RWPE1 (cell line): ENCODE measurements at places on chromosomes 1 and 21.

GRCh38 chr21:37627074-37627473, 260.5 kb downstream of the DYRK1A start:
- DNase-seq: no peak

- no peak for DNase-seq
Measured at GRCh38 chr1:10078494-10078893, 45.7 kb downstream of the UBE4B start.

GRCh38 chr1:113946112-113946511, 17.0 kb downstream of the HIPK1 start:
- DNase-seq: no peak

DNA sequence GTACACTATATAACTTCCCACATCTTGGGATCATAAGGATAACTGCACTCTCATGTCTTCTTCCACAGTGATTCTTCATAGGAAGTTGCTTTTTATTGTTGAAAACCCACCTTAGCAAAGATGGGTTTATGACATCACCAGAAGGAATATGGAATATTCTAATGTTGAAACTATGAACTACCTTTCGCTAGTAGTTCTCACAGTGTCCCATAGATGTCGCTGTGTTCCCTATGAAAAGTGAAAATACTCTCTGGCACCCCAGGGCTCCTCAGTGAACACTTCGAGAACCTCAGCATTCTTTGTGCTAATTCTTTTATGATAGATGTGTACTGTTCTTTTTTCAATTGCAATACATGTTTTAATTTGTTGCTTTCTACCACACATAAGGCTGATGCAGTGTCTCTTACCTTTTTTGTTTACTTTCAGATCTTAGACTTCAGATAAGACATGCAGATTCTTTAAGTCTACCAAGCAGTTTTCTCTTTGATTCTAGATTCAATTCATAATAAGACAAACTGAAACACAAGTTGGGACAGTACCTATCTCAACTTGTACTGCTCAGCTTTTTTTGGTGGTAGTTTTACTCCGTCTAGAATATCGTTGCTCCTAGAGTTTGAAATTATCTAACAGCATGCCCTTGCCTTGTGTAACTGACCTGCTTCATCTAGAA, 90.8 kb downstream of the GTF2B start:
- DNase-seq: no peak

DNA sequence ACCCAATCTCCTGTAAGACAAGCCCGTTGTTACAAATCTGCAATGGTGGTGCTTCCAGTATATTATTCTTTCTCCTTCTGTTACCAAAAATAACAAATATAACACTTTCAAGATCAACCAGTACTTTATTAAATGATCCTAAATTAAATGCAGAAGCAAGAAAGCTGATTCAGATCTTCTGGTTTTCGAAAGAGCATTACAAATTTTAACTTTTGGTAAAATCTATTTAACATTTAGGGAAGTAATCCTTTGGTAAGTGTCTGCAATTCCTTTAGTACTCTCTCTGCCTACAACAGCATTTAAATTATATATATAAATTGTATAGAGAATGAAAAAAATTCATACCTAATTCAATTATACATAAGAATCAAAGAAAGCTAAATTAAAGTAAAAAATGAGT, 198.6 kb upstream of the HMCN1 start:
- DNase-seq: no peak

DNA sequence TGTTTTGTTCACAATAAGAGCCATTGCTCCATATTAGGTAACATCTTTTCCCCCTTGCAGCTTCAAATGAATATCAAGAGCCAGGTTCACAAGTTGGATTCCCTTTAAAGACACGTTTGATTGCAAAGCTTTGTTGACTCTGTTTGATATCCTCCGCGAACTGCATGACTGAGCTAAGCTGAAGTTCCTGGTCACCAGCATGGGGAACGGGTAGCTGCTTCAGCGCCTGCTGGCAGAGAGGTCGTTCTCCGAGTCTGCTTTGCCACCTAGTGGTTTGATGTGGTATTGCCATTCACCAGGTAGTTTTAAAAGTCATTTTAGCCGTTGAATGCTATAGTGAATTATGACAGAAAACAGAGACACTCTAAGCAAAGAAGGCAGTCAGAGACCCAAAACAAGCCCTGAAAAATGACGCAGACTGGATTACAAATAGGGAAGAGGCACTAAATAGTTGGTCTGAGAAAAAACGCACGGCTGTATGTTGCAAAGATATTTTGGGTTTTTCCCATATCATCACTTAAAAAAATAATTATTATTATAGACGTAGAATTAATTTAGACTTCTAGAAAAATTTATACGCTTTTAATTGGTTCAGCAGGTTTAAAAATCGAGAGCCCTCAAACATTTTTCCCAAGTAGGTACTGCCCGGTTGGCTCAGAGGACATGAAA, 193.5 kb upstream of the FMN2 start:
- peak; percentile 75 for DNase-seq

GRCh38 chr1:42777852-42778251, 6.9 kb upstream of the TMEM269 start:
- DNase-seq: peak; percentile 45

GRCh38 chr1:243946946-243947345, 96.9 kb upstream of the AKT3 start:
- DNase-seq: no peak
